ENCODE measurements at places on chromosomes 4 and X.

- no peak for DNase-seq
Measured at GRCh38 chr4:48342606-48342880, 1.2 kb downstream of the SLAIN2 start.

DNA sequence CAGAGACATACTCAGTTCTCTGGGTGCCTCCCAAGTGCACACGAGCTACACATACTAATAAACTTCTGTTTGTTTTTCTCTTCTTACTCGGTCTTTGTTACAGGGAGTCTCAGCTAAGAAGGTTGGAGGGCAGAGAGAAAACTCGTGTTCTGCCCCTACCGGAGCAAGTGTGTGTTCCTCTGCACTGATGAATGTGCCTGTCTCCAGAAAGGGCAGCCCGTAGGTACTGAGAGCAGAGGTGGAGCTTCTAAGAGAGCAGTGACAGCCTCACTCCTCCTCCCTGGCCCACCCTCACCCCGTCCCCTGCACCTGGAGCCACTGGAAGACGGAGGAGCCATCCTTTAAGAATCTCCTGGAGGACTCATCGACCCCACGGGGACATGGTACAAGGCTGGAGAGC is 67.6 kb downstream of the MTNR1A start:
- DNase-seq = no peak

DNA sequence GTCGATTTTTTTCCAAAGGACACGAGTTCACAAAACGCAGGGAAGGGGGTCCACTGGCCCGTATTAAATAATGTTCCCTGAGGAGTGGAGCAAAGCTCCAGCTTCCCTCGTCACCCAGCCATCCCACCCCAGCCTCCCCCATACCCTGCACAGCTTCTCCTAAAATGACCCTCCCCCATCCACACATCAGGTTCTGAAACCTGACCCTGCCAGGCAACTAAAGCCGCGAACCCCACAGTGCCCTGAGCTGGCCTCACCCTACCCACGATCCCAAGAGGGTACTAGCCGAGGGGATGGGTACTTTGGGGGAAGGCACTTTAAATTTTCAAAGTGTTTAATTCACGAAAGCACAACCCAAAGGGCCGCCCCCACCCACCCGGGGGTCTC is 634 bp downstream of the APOO start:
- DNase-seq = no peak

GRCh38 chrX:53071604-53072417 is 10.4 kb upstream of the TSPYL2 start:
- peak; percentile 84 for DNase-seq

- DNase-seq = no peak
Measured at GRCh38 chr4:109494563-109494962, 60.9 kb downstream of the SEC24B start.

GRCh38 chrX:17596061-17596460 is 141.2 kb upstream of the SCML1 start:
- no peak for DNase-seq

GRCh38 chr4:47031751-47032404 is 511 bp downstream of the GABRB1 start:
- no peak for DNase-seq

DNA sequence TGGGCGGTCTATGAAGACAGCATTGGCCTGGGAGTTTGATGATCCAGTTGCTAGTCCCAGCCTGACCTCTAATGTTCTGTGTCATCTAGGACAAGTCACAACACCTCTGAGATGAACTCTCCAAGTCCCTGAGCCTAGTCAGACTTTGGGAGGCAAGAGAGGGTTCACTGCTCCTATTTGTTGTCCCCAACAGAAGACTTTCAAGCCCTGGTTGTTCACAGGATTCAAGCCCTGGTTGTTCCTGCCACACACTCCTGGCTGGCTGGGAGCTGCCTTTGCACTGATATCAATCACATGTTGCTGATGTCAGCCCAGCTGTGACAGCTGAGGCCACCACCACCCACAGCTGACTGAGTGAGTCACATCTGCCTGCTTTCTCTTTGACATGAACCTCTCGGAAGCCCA is 253.2 kb upstream of the RASGEF1B start:
- DNase-seq = no peak

DNA sequence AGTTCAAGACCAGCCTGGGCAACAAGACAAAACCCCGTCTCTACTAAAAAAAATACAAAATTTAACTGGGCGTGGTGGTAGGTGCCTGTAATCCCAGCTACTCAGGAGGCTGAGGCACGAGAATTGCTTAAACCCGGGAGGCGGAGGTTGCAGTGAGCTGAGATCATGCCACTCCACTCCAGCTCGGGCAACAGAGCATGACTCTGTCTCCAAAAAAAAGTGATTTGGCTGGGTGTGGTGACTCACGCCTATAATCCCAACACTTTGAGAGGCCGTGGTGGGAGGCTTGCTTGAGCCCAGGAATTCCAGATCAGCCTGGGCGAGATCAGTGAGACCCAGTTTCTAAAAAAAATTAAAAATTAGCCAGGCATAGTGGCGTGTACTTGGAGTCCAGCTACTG is 4.1 kb downstream of the OPHN1 start:
- no peak for DNase-seq

DNA sequence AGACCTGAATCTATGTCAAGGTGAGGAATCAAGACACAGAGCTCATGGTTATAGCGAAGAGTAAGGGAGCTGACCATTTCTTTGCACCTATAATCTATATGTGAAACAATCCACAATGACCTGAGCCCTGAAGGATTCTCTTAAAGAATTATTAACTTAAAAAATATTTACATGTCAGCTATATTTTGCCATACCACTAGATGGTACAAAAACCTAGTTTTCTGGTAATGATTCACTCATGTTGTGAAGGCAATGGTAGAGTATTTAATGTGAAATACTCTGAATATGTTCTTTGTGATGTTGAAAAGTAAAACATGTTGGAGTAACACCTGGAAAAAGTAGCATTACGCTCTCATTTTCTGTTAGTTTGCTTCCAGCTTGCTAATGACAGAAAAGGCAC is 40.0 kb downstream of the VGLL1 start:
- DNase-seq = no peak

GRCh38 chr4:108287834-108288413 is 119.2 kb upstream of the LEF1 start:
- DNase-seq = no peak

- no peak for DNase-seq
Measured at GRCh38 chrX:133389975-133390374, 25.3 kb downstream of the GPC4 start.

DNA sequence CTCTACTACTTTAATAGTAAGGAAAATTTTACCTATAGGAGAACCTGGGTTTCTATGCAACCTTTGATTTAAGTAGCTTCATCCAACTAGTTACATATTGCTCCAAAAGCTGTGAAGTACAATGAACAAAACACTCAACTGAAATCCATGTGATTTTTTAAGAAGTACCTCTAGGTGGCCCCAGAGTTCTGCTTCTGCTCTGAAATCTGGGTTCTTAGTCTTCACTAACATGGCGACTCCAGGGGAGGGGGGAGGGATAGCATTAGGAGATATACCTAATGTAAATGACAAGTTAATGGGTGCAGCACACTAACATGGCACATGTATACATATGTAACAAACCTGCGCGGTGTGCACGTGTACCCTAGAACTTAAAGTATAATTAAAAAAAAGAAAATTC is 73.4 kb upstream of the MAGEB2 start:
- peak; percentile 79 for DNase-seq

DNA sequence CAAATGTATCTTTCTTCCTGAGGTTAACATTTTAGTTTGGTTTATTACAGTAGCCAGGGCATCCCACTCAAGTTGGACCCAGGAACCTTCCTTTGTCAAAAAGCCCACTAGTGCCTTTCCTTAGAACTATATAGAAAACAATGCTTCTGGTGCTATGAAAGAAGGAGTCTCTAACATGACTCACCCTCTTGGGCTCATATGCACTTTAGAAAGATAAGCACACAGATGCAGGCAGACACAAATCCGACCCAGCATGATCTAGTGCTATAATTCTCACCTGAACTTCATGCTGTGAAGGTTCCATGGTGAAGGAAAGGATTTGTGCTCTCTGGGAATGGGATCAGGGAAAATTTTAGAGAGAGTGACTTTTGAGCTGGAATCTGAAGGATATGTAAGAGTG is 289.4 kb downstream of the ANKRD50 start:
- DNase-seq = no peak

- DNase-seq = no peak
Measured at GRCh38 chr4:119261986-119262385, 49.5 kb downstream of the USP53 start.

DNA sequence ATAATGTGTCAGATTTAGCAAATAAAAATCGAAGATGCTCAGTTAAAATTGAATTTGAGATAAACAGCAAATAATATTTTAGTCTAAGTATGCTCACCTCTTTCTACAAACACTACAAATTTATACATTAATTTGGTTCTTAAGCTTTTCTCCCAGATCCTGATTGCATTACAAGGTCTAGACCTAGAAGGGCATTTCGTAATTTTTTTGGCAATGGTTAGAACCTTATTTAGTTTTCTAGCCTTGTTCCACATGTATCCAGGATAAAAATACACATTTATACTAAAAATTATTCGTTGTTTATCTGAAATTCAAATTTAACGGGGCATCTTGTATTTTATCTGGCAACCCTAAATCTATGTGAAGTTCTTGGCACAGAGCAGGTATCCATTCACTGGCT is 2.5 kb upstream of the CDKL5 start:
- no peak for DNase-seq

DNA sequence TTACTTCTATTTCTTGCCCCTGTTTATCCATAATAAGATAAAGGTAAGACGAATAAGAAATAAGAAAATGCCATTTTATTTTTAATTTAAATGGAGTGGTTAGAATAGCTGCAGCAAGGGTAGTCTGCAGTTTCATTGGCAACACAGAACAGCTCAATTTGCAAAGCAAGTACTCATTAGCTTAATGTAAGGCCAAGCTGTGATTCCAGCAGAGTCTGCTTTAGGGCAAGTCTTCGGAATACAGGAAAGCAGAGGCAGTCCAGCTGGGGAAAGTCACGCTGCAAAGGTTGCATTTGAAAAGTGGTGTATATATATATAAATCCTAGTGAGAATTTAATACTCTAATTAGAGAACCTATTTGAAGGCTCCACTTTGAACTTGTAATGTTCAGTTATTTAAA is 59.0 kb downstream of the ANXA10 start:
- no peak for DNase-seq

GRCh38 chrX:127085939-127086338 is 266.4 kb downstream of the PRR32 start:
- DNase-seq = no peak

GRCh38 chr4:186534056-186534455 is 21.3 kb downstream of the MTNR1A start:
- DNase-seq = no peak

- no peak for DNase-seq
Measured at GRCh38 chr4:86921608-86922252, 13.1 kb upstream of the AFF1 start.

- peak; percentile 79 for DNase-seq
Measured at GRCh38 chr4:110586131-110586850, 36.6 kb downstream of the PITX2 start.

DNA sequence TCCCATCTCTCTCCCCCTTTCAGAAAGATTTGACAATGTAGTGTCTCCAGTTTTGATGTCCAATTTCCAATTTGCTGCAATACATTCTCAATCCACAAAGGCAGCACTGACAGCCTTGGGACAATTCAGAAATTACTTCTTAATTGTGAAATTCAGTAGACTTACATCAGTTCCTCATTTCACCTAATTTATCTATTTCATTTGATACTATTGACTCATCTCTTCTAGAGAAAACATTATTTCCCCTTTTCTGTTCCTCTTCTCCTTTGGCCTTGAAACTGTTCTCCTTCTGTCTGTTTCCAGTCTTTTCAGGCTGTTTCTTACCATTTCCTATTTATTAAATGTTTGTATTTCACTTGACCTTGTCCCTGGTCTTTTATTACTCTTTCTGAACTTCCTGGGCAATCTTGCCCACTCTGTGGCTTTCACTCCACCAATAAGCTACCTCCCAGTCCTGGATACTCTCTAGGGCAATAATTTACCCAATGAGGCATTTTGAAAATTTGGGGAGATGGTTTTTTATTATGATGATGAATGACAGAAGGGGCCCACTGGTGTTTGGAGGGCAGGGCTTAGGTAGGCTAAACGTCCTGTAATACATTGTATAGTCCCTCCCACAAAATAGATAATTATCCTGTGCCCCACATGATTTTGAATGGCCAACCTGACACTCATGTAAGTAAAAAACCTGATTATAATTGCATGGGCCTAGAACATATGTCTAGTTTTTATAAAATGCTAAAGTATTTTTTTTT is 498.0 kb upstream of the BOD1L1 start:
- no peak for DNase-seq

GRCh38 chr4:127809173-127809800 is 27.2 kb downstream of the HSPA4L start:
- no peak for DNase-seq

DNA sequence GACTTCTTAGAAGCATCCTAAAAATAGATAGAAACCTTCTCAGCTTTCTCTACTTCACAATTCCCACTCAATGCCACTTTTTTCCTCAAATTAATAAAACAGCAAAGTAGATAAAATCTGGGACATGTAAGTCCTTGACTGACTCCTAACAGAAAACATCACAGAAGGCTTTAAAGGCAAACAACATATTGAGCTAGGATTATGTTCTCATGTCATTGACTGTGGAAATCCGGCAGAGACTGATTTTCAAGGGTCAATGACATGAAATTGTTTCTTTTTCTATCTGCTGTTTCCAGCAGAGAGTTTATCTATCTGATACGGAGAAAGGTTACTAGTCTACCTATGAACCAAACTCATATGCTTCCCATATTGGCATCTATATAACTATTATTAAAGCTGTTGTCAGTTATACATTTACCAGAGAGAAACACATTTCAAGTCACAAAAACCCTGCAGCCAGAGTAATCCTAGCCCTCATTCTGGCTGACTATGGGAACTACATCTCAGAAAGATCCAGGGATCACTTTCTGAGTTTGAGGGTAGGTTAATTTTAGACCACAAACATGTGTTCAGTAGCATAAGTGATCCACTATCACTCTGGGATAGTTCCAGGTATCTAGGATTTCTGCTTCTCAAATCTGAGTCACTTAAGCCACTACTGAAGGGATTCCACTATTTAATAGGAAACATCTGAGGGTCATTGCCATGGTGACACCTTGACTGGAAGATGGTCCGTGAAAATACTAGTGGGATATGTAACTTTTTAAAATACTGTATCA is 147.6 kb downstream of the PPP3CA start:
- DNase-seq = no peak

GRCh38 chr4:151199319-151200190 is 77.4 kb upstream of the PRSS48 start:
- DNase-seq = no peak

GRCh38 chr4:75110061-75110460 is 177.1 kb downstream of the PARM1 start:
- no peak for DNase-seq

GRCh38 chrX:123731258-123731986 is 1.4 kb downstream of the THOC2 start:
- DNase-seq = peak; percentile 73
